ENCODE measurements at places on chromosomes 3 and 15.

DNA sequence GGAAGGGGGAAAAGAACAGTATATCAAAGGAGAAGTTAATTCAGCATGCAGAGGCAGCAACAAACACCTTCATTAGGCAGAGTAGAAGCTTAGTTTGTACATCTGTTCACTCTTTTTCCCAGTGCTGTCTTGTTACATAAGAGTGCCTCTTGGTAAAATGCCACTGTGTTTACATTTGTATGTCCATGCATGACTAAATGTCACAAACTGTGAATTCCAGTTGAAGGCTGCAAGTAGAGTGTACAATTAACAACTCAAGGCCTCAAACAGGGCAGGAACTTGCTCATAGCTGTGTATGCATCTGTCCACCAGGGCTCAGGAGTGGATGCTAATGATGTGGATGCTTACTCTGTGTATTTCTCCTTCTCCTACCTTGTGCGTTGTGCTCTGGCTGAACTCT, 214.2 kb upstream of the TPM1 start:
- no peak for DNase-seq

GRCh38 chr3:123683505-123684154, 98.8 kb upstream of the HACD2 start:
- DNase-seq = no peak

- DNase-seq = no peak
Measured at GRCh38 chr3:10339376-10339955, 18.6 kb upstream of the SEC13 start.

- DNase-seq = no peak
Measured at GRCh38 chr3:17333446-17333845, 409.0 kb downstream of the TBC1D5 start.

GRCh38 chr3:48428088-48428571, 1.8 kb downstream of the PLXNB1 start:
- no peak for DNase-seq

- DNase-seq = no peak
Measured at GRCh38 chr3:132564070-132564465, 33.0 kb upstream of the ACKR4 start.

- DNase-seq = no peak
Measured at GRCh38 chr3:119967353-119968006, 126.8 kb downstream of the GSK3B start.

- DNase-seq = no peak
Measured at GRCh38 chr15:66136948-66137347, 116.6 kb downstream of the MEGF11 start.

DNA sequence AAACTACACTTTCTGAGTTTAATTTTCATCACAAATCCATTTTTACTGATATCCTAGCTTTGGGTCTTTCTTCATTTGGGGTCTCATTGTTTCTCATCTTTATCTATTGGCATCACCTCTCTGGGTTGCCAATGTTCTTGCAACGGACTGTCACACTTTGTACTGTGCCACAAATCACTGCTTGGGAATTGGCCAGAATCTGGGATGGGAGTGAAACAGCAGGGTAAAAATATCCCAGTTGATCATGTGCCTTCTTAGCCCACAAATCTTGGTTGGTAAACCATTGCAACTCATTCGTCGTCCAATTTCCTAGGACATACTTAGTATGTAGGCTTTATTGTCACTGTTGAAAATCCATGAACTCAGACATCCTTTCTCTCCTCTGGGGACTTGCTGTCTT, 698.5 kb downstream of the OTOL1 start:
- no peak for DNase-seq

DNA sequence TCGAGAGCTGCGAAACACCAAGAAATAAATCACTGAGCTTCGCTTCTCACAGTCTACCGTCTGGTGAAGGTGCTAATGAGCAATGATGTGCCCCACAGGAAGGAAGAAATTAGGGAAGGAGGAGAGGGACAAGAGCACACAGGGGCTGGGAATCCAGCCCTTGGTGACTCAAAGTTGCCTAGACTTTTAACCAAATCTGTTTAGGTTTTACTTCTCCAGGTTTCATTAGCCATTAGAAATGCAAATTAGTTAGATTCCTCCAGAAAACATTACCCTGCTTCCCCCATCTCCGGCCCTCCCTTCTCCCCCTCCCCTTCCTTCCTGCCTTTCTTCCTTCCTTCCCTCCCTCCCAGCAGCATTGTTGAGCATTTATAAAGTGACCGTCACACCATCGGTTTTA, 59.3 kb upstream of the UBE2E1 start:
- no peak for DNase-seq

DNA sequence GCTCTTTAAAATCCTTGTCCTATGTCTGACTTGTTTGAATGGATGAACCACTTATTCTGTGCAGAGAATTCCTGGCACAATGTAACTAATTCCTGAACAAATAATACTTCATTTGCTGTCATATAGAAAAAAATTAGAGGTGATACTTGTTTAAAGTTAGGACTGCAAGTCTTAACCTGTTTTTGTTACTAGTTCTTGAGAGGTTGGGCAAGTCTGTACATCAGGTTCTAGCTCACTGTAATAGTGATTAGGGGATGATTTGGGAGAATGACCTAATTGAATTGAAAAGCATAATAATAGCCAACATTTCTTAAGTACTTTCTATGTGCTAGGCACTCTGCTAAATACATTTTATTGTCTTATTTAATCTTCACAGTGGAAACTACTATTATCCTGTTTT, 49.3 kb downstream of the GMPS start:
- no peak for DNase-seq

- no peak for DNase-seq
Measured at GRCh38 chr15:35549567-35549966, 3.6 kb upstream of the DPH6 start.

DNA sequence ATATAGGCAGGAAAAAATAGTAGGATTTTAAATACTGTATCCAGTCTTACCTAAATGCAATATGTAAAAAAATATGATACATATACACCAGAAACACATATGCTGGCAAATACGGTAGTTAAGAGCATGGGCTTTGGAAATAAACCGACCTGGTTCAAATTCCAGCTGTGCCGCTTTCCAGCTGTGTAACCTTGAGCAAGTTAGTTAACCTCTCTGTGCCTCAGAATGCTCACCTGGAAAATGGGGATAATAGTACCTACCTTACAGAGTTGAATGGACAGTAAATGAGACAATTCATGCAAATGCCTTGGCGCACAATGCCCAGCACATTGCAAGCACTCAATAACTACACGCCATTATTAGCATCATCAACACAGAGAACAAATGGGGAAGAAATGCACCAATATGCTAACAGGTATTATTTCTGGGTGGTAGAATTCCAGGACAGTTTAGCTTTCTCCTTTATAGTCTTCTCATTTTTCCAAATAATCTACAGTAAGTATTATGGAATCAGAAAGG, 50.6 kb downstream of the SUMF1 start:
- no peak for DNase-seq

- DNase-seq = no peak
Measured at GRCh38 chr15:48250640-48251076, 44.6 kb downstream of the SLC12A1 start.

DNA sequence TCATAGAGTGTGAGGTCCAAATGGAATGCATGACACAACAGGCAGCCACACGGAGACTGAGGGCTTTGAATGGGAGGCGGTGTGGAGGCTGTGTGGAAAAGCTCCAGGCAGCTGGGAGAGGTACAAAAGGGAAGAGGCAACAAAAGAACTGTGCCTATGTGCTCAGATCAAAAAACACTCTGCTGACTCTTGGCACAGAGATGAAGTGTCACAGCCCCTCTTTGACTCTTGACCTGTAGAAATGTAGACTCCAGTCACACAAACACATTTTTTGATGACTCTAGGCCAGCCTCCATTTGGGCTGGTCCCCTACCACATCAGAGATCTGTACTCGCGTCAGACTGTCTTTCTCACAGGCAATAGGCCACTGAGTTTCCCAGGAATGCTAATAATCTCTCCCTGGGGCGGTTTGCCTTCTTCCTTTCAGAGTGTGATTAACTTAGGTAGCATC, 456.0 kb downstream of the TUSC7 start:
- DNase-seq = no peak

GRCh38 chr15:33894193-33894592, 74.1 kb upstream of the CHRM5 start:
- DNase-seq = no peak

- DNase-seq = no peak
Measured at GRCh38 chr3:47440131-47440530, 35.6 kb downstream of the SCAP start.

- DNase-seq = no peak
Measured at GRCh38 chr3:186097317-186097662, 11.6 kb downstream of the ETV5 start.

GRCh38 chr15:59276225-59277178, 69.9 kb downstream of the LDHAL6B start:
- no peak for DNase-seq

DNA sequence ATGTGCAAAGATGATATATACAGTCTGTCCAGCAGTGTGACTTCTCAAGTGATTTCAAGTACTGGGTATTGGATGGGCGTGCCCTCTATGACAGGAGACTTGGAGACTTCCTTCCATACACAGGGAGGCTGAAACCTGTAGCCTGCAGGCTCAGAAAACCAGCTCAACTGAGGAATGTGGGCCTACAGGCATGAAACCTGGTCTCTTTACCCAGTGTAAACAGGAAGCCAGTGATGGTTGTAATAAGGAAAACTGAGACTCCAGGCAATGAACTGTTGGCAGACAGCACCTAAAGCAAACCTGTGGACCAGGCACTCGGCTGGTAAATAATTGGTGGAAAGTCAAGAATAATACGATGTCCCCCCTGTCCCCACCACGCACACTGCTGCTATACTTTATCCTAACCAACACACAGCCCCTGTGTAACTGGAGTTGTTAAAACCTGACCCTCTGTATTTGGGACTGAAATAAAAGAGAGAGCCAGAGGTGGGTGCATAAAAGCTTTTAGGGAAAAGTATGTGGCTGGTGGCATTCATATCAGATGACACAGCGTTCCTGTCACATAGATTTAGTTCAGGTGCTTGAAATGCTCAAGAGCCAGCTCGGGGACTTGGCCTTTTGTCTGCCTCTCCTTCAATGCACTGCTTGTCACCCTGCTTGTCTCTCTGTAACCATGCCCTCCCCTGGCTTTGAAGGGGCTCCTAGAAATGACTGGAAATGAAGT, 144.7 kb downstream of the TPRG1 start:
- DNase-seq = no peak

DNA sequence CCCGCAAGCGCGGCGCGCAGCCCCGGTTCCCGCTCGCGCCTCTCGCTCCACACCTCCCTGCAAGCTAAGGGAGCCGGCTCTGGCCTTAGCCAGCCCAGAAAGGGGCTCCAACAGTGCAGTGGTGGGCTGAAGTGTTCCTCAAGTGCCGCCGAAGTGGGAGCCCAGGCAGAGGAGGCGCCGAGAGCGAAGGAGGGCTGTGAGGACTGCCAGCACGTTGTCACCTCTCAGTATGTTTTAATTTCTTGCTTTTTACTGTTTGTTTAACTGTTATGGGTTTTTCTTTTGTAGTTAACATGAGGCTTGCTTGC, 1525.7 kb downstream of the SI start:
- no peak for DNase-seq

DNA sequence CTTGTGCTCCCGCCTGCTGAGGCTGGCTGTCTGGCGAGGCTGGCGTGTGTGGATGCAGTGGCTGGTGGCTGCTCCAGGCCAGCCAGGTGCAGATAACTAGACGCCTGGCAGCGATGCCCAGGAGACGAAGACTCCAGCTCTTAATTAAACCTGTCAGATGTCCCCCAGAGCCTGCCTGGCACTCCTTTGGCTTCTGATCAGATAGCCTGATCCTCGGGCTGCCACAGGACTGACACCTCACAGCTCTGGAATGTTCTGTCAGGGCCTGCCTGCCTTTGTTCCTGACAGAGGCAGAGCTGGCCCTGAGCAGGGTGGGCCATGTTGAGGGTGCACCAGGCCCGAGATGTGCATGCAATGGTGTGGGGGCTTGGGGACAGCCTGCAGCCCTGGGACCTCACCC, 36.5 kb downstream of the PLXNA1 start:
- no peak for DNase-seq

DNA sequence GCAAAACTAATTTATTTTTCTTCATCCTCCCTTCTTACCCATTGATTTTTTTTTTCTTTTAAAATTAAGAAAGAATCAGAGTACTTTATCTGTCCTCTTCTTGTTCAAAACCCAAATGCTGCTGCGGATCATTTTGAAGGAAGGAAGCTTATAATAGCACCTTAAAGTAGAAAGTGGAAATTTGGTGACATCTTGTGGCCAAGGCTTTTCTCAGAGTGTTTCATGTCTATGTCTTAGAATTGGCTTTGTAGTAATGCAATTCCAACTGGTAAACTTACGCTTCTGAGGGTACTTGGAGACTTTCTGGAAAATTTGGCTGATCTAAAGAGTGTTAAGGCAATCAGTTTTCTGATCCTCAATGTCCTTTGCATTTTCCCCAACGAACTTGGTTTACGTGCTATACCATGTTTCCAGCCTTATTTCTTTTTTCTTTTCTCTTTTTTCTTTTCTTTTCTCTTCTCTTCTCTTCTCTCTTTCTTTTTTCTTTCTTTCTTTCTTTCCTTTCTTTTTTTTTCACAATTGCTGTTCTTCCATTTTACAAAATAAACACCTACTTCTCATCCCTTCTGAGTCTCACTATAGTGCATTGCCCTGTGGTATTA, 30.7 kb downstream of the C3orf38 start:
- DNase-seq = no peak

GRCh38 chr15:43998607-43999006, 171.8 kb downstream of the WDR76 start:
- DNase-seq = no peak

DNA sequence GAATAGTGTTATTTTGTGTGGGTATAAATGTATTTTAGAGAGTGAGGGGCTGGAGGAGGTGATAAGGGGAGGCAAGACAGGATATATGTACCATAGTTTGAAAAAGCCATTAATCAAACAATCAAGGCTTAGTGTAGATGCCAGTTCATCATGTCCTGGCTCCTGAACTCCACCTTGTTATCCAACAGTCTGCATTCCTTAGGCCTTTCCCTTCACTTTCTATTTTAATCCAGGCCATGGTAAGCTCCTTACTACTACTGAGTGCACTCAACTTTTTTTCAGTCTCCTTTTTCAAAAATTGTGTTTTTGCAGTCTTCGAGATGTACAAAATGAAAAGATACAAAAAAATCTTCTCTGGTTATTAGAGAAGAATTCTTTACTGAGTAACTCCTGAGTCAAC, 700.5 kb upstream of the NAALADL2 start:
- no peak for DNase-seq

DNA sequence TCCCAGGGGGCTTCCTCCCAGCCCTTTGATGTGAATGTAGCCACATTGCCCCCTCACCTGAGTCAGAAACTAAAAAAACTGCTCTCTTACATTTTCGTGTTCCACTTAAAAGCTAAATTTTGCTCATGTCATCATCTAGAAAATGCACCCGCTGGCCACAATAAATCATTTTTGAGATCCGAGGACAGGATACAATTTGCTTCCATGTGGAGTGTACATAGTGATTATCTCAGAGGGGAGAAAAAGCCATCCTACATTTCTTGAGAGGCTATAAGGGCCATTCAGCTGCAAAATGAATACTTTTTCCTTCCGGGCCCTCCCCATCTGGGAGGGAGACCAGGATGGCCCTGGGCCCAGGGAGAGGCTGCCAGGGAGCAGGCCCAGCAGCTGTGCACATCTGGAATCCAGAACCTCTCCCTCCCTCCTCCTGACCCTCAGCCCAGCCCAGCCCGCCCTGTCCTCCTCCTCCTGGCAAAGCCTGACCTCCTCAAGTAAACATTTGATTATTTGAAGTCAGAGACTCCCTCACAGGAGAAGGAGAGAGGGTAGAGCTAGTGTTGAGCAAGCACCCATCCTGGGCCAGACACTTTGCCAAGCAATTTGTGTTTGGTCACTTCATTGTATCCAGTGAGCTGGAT, 59.1 kb downstream of the CORO2B start:
- DNase-seq = no peak

All from cortex of kidney (tissue), 1 donor.